SJCRH30 (cell line): ENCODE measurements at places on chromosomes 7 and 10. TPM values are rescaled to one million over a fixed set of nuclear protein-coding genes. Genes with fewer than 3 reads are reported as not detected.

MSMB gene
- total RNA-seq: not detected in 2 replicates

GRCh38 chr10:7300384-7300971, 110.4 kb downstream of the SFMBT2 start:
- H3K4me3 ChIP-seq: no peak overlapping the region
- DNase-seq: peak; percentile 66
- no peak overlapping the region for H3K27ac ChIP-seq
- H3K36me3 ChIP-seq: no peaks in the 10 kb centered on the region

EVX1 gene
- total RNA-seq: not detected in 2 replicates

- no peak overlapping the region for H3K4me3 ChIP-seq
- DNase-seq: no peak
- H3K36me3 ChIP-seq: no peaks in the 10 kb centered on the region
- H3K27me3 ChIP-seq: no peaks in the 10 kb centered on the region
- no peak overlapping the region for H3K27ac ChIP-seq
These were observed 56.8 kb downstream of the ZNF438 start for GRCh38 chr10:30974773-30975415.

DNA sequence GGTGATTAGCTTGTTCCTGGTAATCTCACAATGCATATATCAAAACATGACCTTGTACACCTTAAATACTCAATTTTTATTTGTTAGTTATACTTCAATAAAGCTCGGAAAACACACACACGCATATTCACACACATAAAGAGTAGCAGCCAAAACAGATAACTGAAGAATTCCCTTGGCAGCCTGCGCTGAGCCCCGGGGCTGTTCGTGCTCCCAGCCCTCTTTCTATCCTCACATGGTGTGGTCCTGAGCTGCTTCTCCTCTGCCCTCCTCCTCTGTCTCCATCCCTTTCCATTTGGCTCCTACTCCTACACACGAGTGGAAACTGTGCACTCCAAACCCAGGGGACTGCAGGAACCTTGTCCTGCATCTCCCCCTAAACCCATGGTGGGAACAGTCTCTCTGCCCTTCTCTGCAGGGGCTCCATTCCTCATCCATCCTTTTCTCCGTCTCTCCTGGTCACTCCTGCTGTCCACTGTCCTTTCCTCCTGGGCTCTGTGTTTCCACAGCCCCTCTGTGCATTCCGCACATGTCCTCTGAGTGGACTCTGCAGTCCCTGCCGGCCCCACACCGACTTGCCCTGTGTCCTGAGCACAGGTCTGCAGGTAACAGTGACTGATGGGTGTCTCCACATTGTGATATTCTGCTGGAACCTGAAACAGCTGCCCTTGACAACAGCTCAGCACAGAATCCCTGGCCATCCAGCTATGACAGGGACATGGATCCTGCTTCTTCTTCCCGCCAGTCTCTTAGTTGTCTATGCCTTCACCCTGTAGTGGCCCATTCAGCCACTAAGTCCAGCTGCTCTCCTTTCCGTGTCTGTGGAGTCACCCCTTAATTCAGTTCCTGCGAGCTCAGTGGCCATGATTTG, 216.8 kb upstream of the ZNF32 start:
- no peak overlapping the region for H3K4me3 ChIP-seq
- H3K27ac ChIP-seq: no peak overlapping the region

RNF148 gene
- not detected in 2 replicates for total RNA-seq

- H3K4me1 ChIP-seq: no peaks in the 10 kb centered on the region
- no peak for DNase-seq
- H3K36me3 ChIP-seq: no peaks in the 10 kb centered on the region
- H3K4me3 ChIP-seq: no peak overlapping the region
These were observed 22.5 kb upstream of the CHRM2 start for GRCh38 chr7:136845899-136846465.

DNA sequence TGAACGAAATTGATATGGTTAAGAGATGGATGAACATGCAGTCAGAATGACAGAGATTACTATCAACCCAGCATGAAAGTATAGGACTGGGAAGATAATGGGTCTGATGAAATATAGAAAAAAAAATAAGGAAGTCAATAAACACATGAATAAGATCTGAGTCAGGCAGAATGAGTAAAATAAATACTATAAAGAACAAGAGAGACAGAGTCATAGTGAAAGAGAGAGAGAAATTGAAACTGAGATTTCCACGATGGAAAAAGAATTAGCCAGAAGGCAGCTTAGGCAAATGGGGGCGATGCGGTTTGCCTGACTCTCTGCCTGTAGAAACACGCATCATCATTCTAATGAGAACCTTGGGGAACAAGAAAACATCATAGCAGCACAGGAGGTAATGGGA, 26.6 kb downstream of the SEMA3D start:
- H3K27ac ChIP-seq: no peak overlapping the region
- no peaks in the 10 kb centered on the region for H3K27me3 ChIP-seq
- H3K4me3 ChIP-seq: no peak overlapping the region
- H3K36me3 ChIP-seq: no peaks in the 10 kb centered on the region
- DNase-seq: no peak
- H3K4me1 ChIP-seq: no peaks in the 10 kb centered on the region

RSPH10B gene
- total RNA-seq: 0.18 TPM in 1 of 2 replicates, not detected in the other

GRCh38 chr10:49119746-49120145, 4.4 kb upstream of the VSTM4 start:
- no peaks in the 10 kb centered on the region for H3K27me3 ChIP-seq
- no peak overlapping the region for H3K4me3 ChIP-seq
- no peak overlapping the region for H3K27ac ChIP-seq
- no peak for DNase-seq
- no peaks in the 10 kb centered on the region for H3K36me3 ChIP-seq

SND1 gene
- total RNA-seq: 146 and 147 TPM in 2 replicates

GRCh38 chr10:60372436-60372835, 17.2 kb downstream of the ANK3 start:
- H3K4me3 ChIP-seq: no peak overlapping the region
- H3K4me1 ChIP-seq: no peaks in the 10 kb centered on the region
- DNase-seq: no peak
- H3K36me3 ChIP-seq: no peaks in the 10 kb centered on the region
- H3K27ac ChIP-seq: no peak overlapping the region
- H3K27me3 ChIP-seq: no peaks in the 10 kb centered on the region

DNA sequence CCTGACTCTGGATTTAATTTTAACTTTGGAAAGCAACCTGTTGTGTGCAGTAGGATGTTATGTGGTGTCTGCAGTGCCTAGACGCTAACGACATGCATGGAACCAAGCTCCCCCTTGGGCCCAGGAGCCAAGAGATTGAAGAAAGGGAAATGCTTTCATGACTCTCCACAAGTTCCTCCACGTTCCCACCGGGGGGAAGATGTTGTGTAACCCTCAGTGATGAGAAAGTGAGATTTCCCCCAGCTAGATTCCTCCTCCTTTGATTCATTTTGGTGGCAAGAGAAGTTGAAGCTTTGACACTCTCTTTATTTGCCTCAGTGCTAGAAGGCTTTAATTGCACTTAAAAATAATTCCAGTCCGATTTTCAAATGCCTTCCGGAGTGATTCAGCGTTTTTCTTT, 157.9 kb upstream of the INSYN2A start:
- H3K36me3 ChIP-seq: peaks cover 3% of the 10 kb centered on the region; the same call in 1 of the 2 replicates
- H3K27me3 ChIP-seq: no peaks in the 10 kb centered on the region
- no peak overlapping the region for H3K4me3 ChIP-seq

EGR2 gene
- total RNA-seq: 0.71 and 1.3 TPM in 2 replicates

TRIL gene
- total RNA-seq: 9.4 and 9.5 TPM in 2 replicates

DNA sequence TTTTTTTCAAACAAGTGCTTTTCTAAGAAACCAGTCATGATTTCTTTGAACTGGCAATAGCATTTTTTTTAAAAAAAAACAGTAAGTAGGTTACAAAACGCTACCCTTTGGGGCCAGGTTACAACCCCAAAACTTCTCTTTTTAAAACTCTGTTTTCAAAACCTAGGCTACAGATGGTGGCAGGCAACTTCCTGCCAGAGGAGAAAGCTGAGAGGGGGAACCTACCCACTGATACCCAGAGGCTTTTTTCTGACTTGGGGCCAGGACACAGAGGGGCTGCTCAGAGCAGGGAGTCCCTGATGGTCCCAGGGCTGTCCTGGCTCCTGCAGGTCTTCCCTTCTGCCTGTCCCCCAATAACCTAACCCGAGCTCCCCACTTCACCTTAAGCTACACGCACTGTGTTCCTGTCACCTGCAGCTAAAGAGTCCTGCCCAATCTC, 6.9 kb downstream of the STN1 start:
- no peak overlapping the region for H3K4me3 ChIP-seq
- peaks cover 6% of the 10 kb centered on the region for H3K4me1 ChIP-seq
- H3K27me3 ChIP-seq: no peaks in the 10 kb centered on the region
- no peak overlapping the region for H3K27ac ChIP-seq
- no peaks in the 10 kb centered on the region for H3K36me3 ChIP-seq

DNA sequence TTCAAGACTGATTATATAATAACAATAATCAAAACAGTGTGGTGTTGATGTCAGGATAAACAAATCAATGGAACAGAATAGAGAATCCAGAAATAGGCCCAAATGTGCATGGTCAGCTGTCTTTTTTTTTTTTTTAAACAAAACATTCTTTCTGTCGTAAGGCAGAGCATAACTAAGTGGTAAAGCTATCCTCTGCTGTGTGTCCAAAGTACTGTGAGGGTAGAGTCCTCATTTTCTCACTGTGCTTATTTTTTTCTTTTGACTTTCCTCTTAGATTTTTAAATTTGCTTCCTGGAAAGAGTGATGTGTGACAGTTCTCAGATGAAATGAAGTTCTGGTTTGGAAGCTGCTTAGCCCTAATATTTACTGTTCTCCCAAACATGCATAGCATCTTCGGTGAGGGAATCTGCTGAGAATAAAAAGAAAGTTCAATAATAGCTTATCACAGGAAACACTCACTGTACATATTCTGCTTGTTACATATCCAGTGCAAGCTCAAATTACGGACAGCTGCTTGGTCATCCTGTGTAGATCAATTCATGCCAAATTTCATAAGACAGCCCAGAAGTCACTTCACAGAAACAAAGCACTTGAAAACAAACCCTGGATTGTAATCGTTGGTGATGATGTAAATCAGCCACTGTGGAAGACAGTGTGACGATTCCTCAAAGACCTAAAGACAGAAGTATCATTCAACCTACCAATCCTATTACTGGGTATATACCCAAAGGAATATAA, 423.9 kb downstream of the NEBL start:
- peaks cover 8% of the 10 kb centered on the region for H3K4me1 ChIP-seq
- peak overlapping the region; percentile 37 for H3K4me3 ChIP-seq
- DNase-seq: peak; percentile 72
- no peaks in the 10 kb centered on the region for H3K27me3 ChIP-seq
- H3K27ac ChIP-seq: peak overlapping the region; percentile 91

GRCh38 chr10:94037286-94037685, 43.6 kb downstream of the PLCE1 start:
- no peaks in the 10 kb centered on the region for H3K27me3 ChIP-seq
- no peak overlapping the region for H3K4me3 ChIP-seq
- no peak for DNase-seq

- no peaks in the 10 kb centered on the region for H3K36me3 ChIP-seq
- H3K27ac ChIP-seq: no peak overlapping the region
- DNase-seq: no peak
- H3K27me3 ChIP-seq: 0 out of 2 replicates have a peak, but pooled peaks cover 13% of the 10 kb centered on the region
- H3K4me1 ChIP-seq: no peaks in the 10 kb centered on the region
These were observed 6.5 kb upstream of the CRHR2 start for GRCh38 chr7:30688718-30689221.

DNA sequence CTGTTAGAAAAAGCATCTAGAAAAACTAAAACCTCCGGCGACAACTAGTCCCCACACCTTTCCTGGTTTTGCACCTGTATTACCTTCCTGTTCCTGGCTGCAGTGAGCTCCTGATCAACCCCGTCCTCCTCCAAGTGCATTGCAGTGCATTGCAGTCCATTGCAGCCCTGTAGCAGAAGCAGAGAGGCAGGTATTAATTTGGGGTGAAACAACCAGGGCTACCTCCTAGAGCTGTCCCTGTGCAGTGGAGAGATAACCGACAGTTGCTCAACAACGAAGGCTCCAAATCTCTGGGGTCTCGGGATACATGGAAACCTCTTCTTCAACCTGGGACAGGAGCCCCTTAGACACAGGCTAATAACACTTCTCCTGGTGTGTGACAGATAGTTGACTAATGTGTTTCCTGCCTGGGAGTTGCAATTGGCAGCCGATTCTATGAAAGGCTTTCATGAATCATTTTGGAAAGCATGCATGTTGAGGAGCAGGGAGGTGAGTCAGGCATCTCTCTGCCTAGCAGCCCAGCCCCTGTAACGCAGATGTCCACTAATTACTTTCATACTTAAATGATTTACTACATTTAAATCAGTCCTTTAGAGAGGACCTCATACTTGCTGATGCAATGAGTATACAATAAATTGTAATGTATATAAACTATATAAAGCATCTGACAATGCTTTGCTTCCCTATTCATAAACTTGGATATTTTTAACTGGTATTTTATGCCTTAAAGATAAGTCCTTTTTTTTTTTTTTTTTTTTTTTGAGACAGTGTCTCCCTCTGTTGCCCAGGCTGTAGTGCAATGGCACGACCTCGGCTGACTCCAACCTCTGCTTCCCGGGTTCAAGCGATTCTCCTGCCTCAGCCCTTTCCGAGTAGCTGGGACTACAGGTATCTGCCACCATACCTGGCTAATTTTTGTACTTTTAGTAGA, 59.0 kb downstream of the PRR15 start:
- no peaks in the 10 kb centered on the region for H3K4me1 ChIP-seq
- no peak overlapping the region for H3K27ac ChIP-seq
- no peak for DNase-seq
- no peaks in the 10 kb centered on the region for H3K36me3 ChIP-seq

H2BK1 gene
- not detected in 2 replicates for total RNA-seq

NYAP1 gene
- total RNA-seq: 0.49 and 0.56 TPM in 2 replicates

GRCh38 chr7:113268757-113269156, 150.4 kb upstream of the SMIM30 start:
- peaks cover 9% of the 10 kb centered on the region for H3K4me1 ChIP-seq
- no peaks in the 10 kb centered on the region for H3K27me3 ChIP-seq
- no peaks in the 10 kb centered on the region for H3K36me3 ChIP-seq
- no peak for DNase-seq
- no peak overlapping the region for H3K4me3 ChIP-seq

ANKRD61 gene
- 0.23 and 0.63 TPM in 2 replicates for total RNA-seq

BTAF1 gene
- total RNA-seq: 21.1 and 26.3 TPM in 2 replicates

DNA sequence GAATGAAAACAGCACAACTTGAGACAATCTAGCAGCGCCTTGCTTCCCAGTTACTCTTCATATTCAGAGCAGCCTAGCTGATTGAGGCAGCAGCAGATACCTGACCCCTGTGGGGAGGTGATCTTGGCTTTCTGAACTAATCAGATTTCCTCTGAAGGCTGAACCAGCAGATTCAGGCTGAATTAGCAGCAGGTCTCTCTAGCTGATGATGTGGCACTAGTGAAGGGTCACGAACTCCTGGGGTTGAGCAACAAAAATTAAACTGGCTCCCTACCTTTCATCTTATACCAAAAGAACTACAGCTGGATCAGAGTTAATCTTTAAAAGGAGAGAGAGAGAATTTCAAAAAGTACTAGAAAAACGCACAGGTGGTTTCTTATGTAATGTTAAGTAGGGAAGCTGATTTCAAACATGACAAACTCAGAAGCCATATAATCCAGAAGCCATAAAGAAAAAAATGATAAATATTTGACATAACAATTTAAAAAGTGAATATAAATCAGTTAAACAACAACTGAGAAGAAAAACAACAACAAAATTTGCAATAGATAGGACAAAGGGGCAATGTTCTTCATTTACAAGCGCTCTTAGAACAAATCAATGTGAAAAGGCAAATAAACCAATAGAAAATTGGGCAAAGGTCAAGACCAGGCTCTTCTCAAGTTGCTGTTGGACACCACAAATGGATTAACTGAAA, 13.5 kb downstream of the SLC25A13 start:
- H3K36me3 ChIP-seq: peaks cover 8% of the 10 kb centered on the region; the same call in 1 of the 2 replicates
- peaks cover 28% of the 10 kb centered on the region for H3K4me1 ChIP-seq
- no peak overlapping the region for H3K27ac ChIP-seq
- H3K4me3 ChIP-seq: no peak overlapping the region
- no peak for DNase-seq

GRCh38 chr10:70430493-70431445, 10.7 kb downstream of the NODAL start:
- peaks cover 12% of the 10 kb centered on the region for H3K4me1 ChIP-seq
- peaks cover 3% of the 10 kb centered on the region; the same call in 1 of the 2 replicates for H3K36me3 ChIP-seq
- H3K27ac ChIP-seq: no peak overlapping the region

TUBB8 gene
- total RNA-seq: not detected in 2 replicates

FAM107B gene
- total RNA-seq: 17.7 and 21.7 TPM in 2 replicates
